ENCODE measurements at places on chromosomes 4 and X.

- DNase-seq: no peak
Measured at GRCh38 chr4:85369703-85370380, 105.1 kb upstream of the ARHGAP24 start.

DNA sequence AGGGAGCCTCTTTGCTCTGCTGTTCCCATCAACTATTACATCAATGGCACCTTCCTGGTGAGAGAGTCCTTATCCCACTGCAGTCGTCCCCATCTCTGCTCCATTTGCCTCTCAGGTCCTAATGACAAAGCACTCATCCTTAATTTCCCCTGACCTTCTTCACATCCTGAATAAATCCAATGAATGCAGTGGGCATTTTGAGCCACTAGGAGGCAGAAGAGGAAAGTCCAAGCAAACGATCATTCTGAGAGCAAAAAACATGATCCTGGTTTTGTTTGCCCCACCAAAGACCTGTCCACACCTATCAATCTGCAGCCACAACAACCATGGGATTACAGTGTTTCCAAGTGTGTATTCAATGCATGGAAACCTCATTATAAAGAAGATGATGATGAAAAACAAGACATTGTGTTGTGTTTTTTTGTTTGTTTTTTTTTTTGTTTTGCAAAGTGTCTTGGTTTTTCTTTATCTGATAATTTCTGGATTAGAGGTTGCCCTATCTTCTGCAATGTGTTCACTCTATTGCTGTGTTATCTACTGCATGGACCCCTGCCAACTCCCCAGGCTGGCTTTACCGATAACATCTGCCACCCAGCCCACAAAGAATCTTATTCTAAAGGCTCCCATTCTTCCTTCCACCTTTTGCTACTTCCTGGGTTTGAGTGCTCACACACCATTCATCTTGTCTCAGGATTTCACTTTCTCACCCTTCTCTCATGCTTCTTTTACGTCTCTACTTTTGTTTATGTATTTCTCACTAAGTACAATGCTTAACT, 207.2 kb downstream of the NLGN4X start:
- no peak for DNase-seq

GRCh38 chr4:4260185-4260751, 12.2 kb upstream of the TMEM128 start:
- no peak for DNase-seq

GRCh38 chr4:157127571-157127970, 51.6 kb downstream of the GLRB start:
- no peak for DNase-seq

DNA sequence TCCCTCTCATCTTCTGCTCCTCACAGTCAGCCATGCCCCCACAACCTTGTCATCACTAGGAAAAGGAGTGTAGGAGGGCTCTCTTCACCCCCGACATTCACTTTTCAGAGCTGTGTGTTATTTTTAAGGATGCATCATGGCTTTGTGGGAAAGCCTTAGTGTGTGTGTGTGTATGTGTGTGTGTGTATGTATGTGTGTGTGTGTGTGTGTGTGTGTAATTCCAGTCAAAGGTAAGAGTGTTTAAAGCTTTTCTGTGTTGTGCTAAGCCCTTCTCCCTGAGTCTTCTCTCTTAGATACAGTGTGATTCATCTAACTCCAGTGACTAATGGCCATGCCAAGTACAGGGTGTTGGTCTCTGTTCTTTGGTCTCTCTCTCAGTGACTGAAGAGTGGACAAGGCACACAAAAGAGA, 76.6 kb downstream of the CHIC2 start:
- no peak for DNase-seq
